ENCODE measurements at places on chromosomes 2 and 18.

GRCh38 chr2:68837164-68837860 is 33.9 kb downstream of the BMP10 start:
- DNase-seq = peak; percentile 82

GRCh38 chr2:9998916-9999654 is 44.3 kb upstream of the KLF11 start:
- DNase-seq = no peak

DNA sequence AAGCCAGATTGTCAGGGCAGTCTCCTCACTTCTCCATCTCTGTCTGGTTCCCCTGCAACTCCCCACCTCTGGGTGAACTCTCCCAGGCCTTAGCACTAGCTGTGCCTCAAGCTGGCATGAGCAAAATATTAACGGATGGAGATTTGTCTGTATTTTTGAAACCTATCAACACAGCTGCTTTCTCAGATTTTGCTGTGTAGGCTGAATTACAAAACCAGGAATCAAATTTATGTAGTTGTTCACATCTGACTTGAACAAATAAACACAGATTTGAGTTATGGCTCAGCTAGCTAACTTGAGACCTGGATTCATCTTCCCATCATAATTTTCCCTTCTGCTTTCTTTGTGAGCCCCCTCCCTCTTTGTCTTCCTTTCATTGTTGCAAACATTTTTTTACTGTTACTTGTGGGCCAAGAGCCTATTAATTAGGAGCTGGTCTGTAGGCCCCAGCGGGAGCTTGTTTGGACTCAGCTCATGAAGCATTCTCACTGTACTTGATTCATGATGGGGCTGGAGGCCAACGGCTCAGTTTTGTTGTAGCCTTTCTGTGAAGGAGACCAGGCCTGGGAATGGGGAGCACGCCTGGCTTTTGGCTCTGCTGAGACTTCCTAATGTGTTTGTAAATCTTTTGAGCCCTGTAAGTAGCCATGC is 164.1 kb upstream of the GATA6 start:
- no peak for DNase-seq

DNA sequence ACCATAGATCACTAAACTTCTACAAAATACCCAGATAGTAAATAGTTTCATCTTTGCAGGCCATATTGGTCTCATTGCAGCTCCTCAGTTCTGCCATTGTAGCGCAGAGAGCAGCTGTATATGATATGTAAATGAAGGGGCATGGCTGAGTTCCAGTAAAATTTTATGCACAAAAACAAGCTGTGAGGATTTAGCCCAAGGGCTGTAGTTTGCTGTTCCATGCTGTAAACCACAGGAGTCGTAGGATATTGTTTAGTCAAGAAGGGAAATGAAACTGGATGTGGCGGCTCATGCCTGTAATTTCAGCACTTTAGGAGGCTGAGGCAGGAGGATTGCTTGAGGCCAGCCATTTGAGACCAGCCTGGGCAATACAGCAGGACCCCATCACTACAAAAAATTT is 83.0 kb downstream of the MGAT5 start:
- DNase-seq = no peak

- no peak for DNase-seq
These were observed 46.3 kb upstream of the TANK start for GRCh38 chr2:161113693-161114575.

- DNase-seq = no peak
These were observed 32.5 kb downstream of the SLC1A4 start for GRCh38 chr2:65021709-65022108.

GRCh38 chr18:38575648-38576047 is 1010.0 kb upstream of the CELF4 start:
- peak; percentile 56 for DNase-seq
